ENCODE measurements at places on chromosomes 13 and 19.

GRCh38 chr13:102697929-102698648 lies 3.2 kb upstream of the METTL21C start:
- no peak for DNase-seq

DNA sequence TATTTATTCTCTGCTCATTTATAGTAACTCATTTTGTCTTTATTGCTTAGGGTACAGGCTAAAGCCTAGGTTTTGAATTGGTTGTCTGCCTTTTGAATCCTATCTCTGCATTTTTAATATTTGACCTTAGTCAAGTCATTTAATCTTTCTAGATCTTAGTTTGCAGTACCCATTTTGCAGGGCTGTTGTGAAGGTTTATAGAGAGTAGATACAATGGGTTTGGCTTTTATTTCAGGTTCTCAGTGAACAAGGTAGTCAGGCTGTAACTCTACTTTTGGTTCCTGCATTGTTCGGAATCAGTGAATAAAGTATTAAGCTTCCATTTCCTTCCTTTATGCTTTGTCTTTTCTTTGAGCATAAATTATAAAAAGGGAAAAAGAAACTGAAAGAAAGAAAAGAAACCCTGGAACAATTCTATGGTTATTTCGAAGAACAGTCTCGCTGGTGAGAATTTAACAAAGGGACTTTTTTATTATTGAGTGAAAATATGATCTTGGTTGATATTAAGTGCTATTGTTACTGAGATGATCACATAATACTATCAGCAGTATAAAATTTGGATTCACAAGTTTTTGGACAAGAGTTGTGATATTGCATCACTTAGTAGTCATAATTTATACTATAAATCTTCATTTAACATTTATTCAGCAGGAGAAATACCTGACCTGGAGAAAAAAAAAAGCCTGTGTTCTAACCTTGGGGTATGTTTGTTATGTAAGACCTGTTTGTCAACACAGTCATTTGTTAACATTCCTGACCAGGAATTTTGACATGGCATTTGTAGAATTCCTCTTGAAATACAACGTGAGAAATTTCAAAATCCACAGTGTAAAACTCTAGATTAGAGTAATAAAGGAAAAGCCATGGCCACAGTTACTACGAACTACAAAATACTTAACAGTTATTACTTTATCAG lies 91.3 kb downstream of the ZMYM2 start:
- no peak for DNase-seq

GRCh38 chr19:30087381-30088138 lies 145.5 kb downstream of the URI1 start:
- DNase-seq, result no peak

DNA sequence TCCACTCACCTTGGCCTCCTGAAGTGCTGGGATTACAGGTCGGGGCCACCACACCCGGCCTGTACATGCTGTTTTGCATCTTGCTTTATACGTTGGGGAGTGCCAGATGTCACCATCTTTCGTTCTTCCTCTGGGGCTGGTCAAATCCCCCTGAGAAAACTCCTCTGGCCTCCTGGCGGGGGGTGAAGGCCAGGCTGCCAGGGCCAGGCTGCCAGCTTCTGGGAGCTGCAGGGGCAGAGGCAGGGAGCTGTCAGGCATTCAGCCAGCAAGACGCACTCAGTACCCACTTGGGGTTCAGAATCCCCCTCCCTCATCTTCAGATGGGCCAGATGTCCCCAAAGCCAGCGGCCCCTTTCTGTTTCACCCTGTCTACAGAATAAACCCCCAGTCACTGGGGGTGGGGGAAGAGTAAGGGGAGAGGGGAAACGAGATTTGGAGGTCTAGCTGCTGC lies 16.1 kb downstream of the ZSWIM9 start:
- no peak for DNase-seq

DNA sequence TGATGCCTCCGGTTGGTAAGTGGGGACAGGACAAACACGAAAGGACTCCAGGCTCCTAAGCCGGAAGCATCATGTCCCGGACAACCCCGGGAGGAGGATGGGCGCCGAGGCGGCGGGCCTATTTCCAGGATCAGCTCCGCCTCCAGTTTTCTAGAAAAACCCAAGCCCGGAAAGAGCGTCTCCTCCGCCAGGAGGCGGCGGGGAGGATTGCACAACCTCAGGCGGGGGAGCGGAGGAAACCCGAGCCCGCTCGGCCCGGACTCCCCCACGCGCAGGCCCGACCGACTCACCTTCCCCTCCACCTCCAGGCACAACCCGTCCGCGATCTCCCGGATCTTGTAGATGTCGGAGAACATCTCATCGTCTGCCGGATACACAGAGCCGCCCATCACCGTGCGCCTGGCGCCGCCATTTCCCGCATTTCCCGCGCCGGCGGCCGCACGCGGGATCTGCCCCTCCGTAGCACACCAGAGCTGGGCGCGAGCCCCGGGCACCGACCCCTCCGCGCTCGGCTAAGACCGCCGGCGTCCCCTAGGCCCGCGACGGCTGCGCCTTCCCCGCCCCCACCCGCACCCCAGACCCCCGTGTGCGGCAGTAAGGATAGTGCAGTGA lies 455 bp downstream of the TPT1 start:
- DNase-seq, result peak; percentile 34

- DNase-seq, result no peak
Observed at GRCh38 chr13:60514891-60515290, 117.9 kb downstream of the TDRD3 start.

DNA sequence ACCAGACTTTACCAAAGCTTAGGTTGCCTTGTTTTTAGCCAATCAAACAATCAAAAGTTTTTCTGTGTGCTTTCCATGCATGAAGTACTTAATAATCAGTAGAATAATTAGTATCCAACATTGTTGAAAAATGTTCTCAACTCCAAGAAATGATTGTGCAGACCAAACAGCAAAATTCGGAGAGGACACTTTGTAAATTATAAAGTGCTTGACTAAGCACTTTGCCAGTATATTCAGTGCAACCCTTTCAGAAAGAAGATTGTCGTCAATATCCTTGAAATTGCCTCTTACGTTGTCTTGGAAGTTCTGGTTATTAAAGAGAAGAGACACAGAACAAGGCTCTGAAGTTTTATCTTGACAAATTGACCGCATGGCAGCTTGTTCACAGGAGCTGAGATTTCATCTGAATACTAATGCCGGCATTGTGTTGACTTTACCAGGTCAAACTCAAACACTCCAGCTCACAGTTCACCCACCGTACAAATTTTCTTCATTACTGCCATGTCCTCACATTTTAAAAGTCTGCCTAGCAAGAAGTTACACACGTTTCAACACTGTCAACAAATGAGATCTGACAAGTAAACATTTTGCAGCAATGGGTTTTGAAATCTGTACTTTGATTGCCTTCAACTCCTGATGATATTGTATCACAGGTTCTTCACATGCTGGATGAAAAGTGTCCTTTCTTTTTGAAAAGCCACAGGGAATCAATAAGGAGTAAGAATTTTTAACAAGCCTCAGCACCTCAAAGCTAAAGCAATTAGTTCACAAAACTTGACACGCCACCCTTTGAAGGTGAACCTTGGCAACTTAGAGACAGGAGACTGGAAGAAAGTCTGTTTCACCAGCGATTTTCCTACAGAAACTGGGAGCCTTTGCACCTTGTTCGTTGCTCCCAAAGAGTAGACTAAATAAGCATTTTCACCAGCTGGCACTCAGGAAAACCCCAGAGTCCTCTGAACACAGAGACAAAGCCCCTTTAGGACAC lies 150.9 kb downstream of the RFC3 start:
- no peak for DNase-seq
